ENCODE measurements at places on chromosomes 6 and 20. TPM values are rescaled to one million over a fixed set of nuclear protein-coding genes. Genes with fewer than 3 reads are reported as not detected.

DNA sequence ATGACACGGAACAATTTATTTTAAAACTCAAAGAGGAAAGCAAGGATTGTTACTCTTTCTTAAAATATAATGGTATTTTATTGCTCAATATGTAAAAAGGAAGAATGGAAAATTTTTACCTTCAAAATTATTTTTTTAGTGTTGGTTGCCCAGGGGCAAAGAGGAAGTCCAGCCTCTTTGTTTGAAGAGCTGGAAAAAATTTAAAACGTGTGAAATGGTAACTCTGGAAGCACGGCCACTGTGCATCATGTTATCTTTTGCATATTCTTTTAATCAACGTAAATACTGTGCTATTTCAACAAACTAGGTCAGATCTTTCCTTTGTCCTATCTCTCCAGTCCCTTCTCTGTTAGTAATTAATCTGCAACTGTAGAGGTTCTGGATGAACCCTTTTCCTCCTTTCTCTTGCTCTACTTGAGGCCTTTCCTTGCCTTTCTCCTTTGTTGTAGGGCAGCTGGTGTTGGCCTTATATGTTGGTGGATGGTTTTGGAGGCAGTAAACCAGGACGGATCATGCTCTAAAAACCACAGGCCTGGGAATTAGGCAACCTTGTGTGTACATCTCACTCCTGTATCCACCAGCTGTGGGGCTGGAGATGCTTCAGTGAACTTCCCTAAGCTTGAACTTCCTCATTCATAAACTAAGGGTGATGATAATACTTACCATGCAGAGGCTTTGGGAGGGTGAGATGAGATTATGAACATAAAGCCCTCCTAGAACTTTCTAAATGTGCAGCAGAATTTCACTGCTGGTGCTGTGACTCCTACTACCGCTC is 143.3 kb downstream of the PRL start:
- DNase-seq = peak; percentile 41

- no peak for DNase-seq
These were observed 41.9 kb upstream of the ADGRF5 start for GRCh38 chr6:46963626-46964025.

DNA sequence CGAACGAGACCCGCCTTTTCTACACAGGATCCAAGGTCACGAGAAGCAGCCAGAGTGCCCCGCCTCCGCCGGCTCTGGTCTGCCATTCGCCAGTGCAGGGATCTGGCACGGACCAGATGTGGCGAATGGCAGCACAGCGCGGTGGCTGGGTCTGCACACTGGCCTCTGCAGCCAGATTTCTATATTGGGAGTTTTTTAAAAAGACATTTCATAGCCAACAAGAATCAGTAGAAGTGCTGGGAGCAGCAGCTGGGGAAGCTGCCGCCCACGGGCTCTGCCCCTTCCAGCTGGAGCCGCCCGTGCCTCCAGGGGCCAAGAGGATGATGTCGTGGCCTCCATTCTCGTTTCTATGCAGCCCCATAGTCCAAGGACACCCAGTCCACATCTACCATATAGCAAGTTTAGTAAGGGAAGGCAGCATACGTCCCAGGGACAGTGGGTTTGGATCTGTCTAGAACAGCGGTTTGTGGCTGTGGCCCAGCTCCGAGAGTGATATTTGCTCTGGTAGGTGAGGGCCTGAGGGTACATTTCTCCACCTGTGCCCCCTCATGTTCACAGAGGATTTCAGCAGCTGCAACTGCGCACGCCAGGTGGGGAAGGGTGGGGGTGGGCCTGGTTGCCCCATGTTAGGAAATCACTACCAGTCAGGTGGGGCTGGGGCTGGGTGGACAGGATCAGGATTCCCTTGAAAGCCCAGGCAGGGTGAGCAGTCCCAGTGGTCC is 333.7 kb downstream of the ZFAND3 start:
- no peak for DNase-seq

PTCRA gene
- total RNA-seq = not detected

PRPH2 gene
- not detected for total RNA-seq

HLA-DRB5 gene
- total RNA-seq = 445 TPM

KIF25 gene
- total RNA-seq = not detected

PPIL1 gene
- 37.3 TPM for total RNA-seq

Data from Karpas-422 (cell line).